ENCODE measurements at places on chromosomes 7 and 10.

GRCh38 chr7:108094346-108094745 lies 35.8 kb downstream of the LAMB4 start:
- DNase-seq = no peak

GRCh38 chr7:29833929-29834328 lies 27.6 kb downstream of the WIPF3 start:
- DNase-seq = no peak

DNA sequence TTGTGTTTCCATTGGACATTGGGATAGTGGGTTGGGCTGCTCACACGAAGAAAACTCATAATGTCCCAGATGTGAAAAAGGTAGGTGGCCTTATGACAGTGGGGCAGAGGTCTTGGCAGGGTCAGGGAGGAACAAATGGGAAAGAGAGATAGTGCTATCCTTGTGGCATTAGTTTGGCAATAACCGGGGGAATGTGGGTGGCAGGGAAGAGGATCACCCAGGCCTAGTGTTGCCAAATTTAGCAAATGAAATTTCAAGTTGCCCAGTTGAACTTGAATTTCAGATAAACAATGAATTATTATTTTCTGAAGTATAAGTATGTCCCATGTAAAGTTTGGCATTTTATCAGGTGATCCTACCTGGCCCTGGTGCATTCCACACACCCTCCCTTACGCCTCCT lies 789 bp downstream of the PDE6C start:
- no peak for DNase-seq

GRCh38 chr7:18177815-18178660 lies 150.4 kb upstream of the PRPS1L1 start:
- DNase-seq = peak; percentile 98

DNA sequence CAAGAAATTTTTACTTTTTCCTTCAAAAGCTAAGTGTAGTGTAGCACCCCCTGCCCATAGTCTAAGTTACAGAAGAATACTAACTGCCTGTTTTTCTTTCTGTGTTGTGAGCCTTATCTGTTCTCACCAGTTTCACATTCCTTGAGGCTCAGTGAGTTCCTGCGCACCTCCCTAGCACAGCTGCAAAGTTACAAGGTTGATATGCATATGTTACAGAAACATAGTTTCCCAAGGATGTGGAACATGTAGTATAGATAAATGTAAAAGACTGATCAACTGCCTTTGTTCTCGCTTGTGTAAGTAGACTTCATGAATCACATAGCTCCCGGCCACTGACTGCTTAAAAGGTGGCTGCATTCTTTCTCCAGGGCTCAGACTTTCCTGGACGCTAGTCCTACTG lies 6.7 kb upstream of the ZNF33B start:
- no peak for DNase-seq

Measured in MV-4-11 (cell line).